KBM-7 (cell line): ENCODE measurements at places on chromosomes 2 and 18.

DNA sequence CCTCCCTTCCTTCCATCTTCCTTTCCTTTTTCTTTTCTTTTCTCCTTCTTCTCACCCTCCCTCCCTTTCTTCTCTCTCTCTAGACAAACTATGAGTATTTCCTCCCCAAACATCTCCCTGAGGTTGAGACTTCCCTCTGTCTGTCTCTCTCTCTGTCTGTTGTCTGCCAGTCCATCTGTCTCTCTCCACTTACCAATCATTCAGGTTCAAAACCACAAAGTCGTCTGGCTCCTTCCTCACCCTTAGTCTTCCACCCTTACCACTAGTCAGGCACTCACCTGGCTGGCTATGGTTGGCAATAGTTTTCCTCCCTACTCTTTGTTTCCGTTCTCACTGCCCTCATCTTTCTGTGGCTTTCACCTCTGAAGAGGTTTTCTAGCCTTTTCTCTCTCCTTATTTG lies 12.9 kb downstream of the CCL20 start:
- no peak for DNase-seq

GRCh38 chr2:28640260-28640907 lies 111.2 kb upstream of the PPP1CB start:
- no peak for DNase-seq

GRCh38 chr18:35389095-35389618 lies 12.0 kb upstream of the ZNF396 start:
- no peak for DNase-seq

DNA sequence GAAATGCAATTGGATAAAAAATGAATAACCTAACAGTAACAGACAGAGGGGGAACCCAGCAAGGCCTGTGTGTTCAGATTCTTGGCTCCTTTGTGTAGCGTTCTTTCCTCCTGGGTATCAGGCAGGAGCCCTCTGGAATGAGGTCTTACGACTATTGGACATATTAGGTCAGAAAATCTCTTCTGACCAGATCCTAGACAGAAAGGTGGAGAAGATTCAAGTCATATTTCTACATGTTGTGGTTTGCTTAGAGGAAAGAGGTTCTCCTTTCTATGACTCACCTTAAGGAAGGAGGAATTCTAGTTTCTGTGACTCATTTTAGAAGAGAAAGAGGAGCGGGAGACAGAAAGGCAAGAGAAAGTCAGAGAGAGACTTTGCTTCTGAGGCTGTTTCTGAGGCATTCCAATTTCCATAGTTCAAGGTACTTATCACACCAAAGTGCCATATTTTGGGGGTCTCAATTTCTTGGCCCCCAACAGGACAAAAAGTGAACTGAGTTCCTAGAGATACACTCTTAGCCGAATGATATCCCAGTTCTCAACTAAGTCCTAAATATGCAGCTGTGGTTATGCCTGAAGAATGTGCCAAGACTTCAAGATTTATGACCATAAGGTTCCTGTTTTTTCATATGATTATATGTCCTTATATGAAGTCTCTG lies 618.6 kb downstream of the ZEB2 start:
- DNase-seq, result peak; percentile 66

DNA sequence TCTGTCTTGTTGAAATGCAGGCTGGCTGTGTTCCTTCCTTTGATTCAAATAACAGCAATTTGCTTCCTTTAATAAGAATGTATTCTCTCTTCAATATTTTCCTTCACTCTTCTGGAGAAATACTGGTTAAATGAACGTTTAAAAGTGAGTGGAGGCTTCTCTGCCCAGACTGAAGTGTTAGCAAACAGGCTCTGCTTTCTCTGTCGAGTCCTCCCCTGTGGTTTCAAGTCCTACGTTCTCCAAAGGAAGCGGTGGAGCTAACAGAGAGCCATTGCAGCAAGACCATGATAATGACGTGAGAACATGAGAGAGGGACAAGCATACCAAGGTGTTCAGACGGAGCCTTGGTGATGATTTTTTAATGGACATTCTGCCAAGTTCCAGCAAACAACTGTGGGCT lies 26.2 kb upstream of the PID1 start:
- no peak for DNase-seq

- peak; percentile 50 for DNase-seq
These were observed 205.1 kb downstream of the ARL4C start for GRCh38 chr2:234291765-234292204.

- no peak for DNase-seq
These were observed 50.6 kb downstream of the TANC1 start for GRCh38 chr2:159019021-159019420.

- no peak for DNase-seq
These were observed 112.6 kb upstream of the NDUFV2 start for GRCh38 chr18:8989855-8990254.

DNA sequence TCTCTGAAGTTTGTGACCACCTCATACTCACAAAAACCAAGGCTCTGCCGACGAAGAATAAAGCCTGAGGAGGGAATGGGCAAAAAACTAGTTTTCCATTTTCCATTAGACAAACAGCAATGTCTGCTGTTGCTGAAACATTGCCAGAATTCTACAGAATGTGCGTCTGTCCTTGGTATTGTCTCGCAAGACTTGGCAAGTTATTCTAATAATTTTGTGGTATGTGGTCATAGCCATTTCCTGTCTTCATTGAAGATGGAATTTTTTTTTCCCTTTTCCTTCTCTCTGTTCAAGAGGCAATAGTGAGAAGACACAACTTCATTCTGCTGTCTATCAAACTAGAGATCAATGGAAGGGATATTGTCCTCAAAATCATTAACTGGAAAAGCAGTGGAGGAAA lies 296.1 kb downstream of the RND3 start:
- no peak for DNase-seq

- DNase-seq, result no peak
These were observed 493.0 kb upstream of the ACVR2A start for GRCh38 chr2:147351784-147352183.

- DNase-seq, result no peak
These were observed 101.4 kb downstream of the PLA2R1 start for GRCh38 chr2:159961037-159961436.

- DNase-seq, result no peak
These were observed 349.1 kb upstream of the ACVR2A start for GRCh38 chr2:147495734-147496133.

GRCh38 chr2:50346629-50347357 lies 685.1 kb downstream of the NRXN1 start:
- DNase-seq, result no peak

GRCh38 chr2:202613479-202613878 lies 21.3 kb upstream of the FAM117B start:
- no peak for DNase-seq
